ENCODE measurements at places on chromosomes 5 and 9. TPM values are rescaled to one million over a fixed set of nuclear protein-coding genes. Genes with fewer than 3 reads are reported as not detected.

DNA sequence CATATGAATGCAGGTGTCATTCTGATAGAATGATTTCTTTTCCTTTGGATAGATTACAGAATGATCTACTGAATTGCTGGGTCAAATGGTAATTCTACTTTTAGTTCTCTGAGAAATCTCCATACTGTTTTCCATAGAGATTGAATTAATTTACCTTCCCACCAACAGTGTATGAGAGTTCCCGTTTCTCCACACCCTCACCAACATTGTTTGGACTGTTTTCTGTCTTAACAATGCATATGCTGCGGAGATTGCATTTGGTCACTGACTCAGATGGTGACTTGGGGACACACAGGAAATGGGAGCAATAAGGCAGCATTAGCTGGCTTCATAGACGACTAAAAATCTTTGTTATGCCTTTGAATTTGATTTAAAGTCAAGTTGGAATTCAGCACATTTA, 95.9 kb downstream of the CDH6 start:
- H3K27ac ChIP-seq, result no peak overlapping the region
- no peak overlapping the region for H3K4me3 ChIP-seq
- H3K36me3 ChIP-seq, result no peaks in the 10 kb centered on the region
- DNase-seq, result no peak
- no peaks in the 10 kb centered on the region for H3K27me3 ChIP-seq
- H3K4me1 ChIP-seq, result no peaks in the 10 kb centered on the region

Gene F2RL1
- total RNA-seq, result 0.27 TPM

DNA sequence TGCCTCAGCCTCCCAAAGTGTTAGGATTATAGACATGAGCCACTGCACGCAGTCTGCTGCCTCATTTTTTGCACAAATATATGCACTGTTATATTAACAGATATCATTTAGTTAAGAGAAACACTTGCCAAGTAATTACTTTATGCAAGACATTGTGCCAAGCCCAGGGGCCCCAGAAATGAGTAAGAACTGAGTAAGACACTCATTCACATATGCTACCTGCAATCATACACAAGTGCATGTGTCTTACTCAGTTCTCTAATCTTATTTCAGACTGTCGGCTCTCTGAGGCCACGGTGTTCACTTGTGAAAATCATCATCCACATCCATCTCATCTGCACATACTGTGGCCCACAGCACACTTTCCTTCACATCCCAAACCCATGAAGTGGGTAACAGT, 16.0 kb downstream of the TRAF1 start:
- no peak for DNase-seq
- peaks cover 19% of the 10 kb centered on the region for H3K36me3 ChIP-seq

GRCh38 chr5:122384739-122385235, 72.8 kb downstream of the SNCAIP start:
- H3K27me3 ChIP-seq, result no peaks in the 10 kb centered on the region
- H3K27ac ChIP-seq, result no peak overlapping the region
- no peaks in the 10 kb centered on the region for H3K36me3 ChIP-seq
- DNase-seq, result no peak
- no peak overlapping the region for H3K4me3 ChIP-seq

Gene MARCOL
- total RNA-seq, result not detected

- H3K27me3 ChIP-seq, result no peaks in the 10 kb centered on the region
- DNase-seq, result no peak
- H3K4me3 ChIP-seq, result no peak overlapping the region
- no peaks in the 10 kb centered on the region for H3K36me3 ChIP-seq
- H3K4me1 ChIP-seq, result peaks cover 30% of the 10 kb centered on the region
These were observed 3.3 kb upstream of the RNF44 start for GRCh38 chr5:176540476-176540899.

GRCh38 chr9:121499427-121500164, at the start of gene GGTA1:
Gene GGTA1 (minus strand): TSS chr9:121499844. CDS start chr9:121467922, 31,922 bp downstream.
- no peaks in the 10 kb centered on the region for H3K36me3 ChIP-seq
- peaks cover 25% of the 10 kb centered on the region for H3K27me3 ChIP-seq
- peaks cover 27% of the 10 kb centered on the region for H3K4me1 ChIP-seq
- peak within 1 kb of the TSS; percentile 58 for H3K4me3 ChIP-seq
- H3K27ac ChIP-seq, result peak within 1 kb of the TSS; percentile 53

GRCh38 chr5:141889282-141889871, 11.2 kb upstream of the PCDH1 start:
- H3K36me3 ChIP-seq, result no peaks in the 10 kb centered on the region
- no peak overlapping the region for H3K27ac ChIP-seq

DNA sequence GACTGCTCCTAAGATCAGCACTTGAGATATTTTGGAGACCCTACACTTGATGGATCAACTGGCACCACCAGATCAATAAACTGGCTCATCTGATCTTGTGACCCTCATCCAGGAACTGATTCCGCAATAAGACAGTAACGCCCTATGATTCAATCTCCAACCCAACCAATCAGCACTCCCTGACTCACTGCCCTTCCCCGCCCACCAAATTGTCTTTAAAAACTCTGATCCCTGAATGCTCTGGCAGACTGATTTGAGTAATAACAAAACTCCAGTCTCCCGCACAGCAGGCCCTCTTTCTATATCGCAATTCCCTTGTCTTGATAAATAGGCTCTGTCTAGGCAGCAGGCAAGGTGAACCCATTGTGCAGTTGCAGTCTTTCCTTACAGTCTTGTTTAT, 677.0 kb downstream of the LRRC70 start:
- DNase-seq, result no peak
- no peak overlapping the region for H3K27ac ChIP-seq
- no peak overlapping the region for H3K4me3 ChIP-seq
- no peaks in the 10 kb centered on the region for H3K36me3 ChIP-seq

Data from sigmoid colon (tissue), 7 donors.